ENCODE measurements at places on chromosomes 11 and 22. TPM values are rescaled to one million over a fixed set of nuclear protein-coding genes. Genes with fewer than 3 reads are reported as not detected.

EFCAB6 gene
- 0.26 TPM for total RNA-seq

OR2AT4 gene
- total RNA-seq = not detected

DLAT gene
- total RNA-seq = 16.2 TPM

NLRP14 gene
- total RNA-seq = not detected

SCGB1D2 gene
- total RNA-seq = not detected

TRIM6 gene
- not detected for total RNA-seq

NR1H3 gene
- 13.5 TPM for total RNA-seq

SEPTIN3 gene
- 0.38 TPM for total RNA-seq

LAYN gene
- not detected for total RNA-seq

HPX gene
- 0.35 TPM for total RNA-seq

NXPE1 gene
- total RNA-seq = not detected

CASP5 gene
- total RNA-seq = 1.6 TPM

MOGAT2 gene
- total RNA-seq = not detected

PGA5 gene
- not detected for total RNA-seq

SULT4A1 gene
- not detected for total RNA-seq

ARL2 gene
- total RNA-seq = 19.9 TPM

PAMR1 gene
- not detected for total RNA-seq

PDGFD gene
- total RNA-seq = 33.1 TPM

CDCA5 gene
- total RNA-seq = 6.8 TPM

SHANK3 gene
- 0.07 TPM for total RNA-seq
